ENCODE measurements at places on chromosomes 5 and 9.

- DNase-seq: no peak
Measured at GRCh38 chr5:122187426-122187825, 58.1 kb downstream of the ZNF474 start.

DNA sequence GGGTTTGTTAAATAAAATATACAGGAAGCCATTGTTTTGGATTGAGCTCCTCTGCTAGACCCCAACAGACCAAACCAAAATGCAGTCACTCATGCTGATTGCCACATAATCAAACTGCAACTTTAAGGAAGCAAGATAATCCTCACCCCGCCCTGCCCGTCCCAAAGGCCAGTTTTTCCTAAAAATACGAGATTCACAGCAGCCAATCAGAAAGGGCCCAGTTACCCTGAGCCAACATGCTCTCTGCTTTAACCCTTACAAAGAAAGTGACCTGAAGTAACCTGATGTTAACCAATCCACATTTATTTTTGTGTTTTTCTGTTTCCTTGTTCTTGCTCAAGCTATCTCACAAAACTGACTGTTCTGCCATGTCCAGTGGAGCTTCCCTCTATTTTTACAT, 21.5 kb upstream of the RNF20 start:
- DNase-seq: no peak

DNA sequence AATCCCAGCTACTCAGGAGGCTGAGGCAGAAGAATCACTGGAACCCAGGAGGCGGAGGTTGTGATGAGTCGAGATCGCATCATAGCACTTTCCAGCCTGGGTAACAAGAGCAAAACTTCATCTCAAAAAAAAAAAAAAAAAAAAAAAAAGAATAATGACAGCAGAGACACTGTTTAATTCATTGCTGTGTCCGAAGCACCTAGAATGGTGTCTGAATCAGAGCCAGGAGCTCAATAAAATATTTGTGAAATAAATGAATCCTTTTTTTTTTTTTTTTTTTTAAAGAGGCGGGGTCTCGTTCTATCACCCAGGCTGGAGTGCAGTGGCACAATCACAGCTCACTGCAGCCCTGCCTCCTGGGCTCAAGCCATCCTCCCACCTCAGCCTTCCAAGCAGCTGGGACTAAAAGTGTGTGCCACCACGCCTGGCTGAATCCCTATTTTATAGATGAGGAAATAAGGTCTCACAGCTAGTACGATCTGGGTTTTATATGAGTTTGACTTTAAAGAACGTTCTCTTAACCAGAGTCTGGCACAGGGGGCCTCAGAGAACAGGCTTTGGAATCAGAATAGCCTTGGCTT, 47.8 kb downstream of the THOC3 start:
- no peak for DNase-seq

DNA sequence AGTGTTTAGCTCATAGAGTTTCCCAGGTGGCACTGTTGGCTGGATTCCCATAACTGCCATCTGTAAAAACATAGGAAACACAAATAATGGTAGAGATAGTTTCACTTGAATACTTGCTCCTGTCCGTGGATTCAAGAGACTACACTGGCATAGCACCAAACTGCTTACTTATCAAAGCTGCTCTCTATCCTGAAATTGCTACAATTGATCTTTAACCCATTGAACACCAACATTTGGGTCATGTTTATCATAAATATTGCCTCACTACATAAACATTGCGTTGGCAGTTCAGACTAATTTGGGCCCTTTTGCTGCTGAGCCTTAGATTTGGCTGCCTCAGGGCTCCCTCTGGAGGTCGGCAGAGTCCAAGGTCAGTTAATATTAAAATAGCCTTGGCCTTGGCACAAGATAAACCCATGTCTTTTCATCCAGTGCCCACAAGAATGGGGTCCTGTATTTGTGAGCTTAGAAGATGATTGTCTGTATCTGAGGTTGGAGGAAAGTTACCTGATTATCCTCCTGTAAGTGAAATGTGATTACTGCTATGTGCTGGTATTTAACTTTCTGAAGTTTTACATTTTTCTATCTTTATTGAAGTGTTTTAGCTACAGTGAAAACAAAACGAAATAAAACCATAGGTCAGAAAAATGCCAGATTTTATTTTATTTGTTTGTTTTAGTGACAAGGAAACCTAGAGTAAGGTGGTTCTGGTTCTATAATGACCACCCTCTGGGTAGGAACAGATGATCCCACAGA, 4.0 kb upstream of the RANBP3L start:
- DNase-seq: no peak

DNA sequence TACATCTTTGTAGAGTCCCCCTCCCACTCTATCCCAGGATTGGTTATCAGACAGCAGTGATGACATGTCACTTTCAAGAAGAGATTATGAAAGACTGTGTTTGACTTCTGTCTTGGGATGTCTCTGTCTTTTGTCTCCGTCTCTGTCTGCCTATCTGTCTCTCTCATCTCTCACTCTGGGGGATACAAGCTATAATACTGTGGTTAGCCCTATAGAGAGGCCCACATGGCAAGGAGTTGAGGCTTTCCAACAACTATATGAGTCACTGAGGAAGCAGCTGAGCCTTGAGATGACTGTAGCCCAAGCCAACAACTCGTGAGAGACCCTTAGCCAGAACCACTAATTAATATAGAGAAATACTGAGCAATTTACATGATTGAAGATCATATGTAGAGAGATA, 284.8 kb downstream of the PDE4D start:
- no peak for DNase-seq

- no peak for DNase-seq
Measured at GRCh38 chr5:54397420-54397819, 58.1 kb upstream of the HSPB3 start.

DNA sequence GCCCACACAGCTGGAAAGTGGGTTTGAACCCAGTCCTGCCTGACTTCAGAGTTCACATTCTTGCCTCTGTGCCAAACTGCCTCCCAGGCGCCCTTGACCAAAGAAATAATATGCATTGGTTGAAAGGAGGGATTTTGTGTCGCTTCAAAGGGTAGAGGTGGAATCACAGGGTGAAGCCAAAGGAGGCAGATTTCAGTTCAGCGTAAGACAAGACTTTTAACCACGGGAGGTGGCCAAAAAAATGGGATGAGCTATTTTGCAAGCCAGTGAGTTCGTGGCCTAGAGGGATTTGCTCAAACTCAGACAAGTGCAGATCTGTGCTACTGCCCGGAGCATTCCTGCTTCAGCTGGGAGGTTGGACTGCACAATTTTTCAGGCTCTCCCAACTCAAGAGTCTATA, 57.6 kb upstream of the RANBP3L start:
- DNase-seq: no peak

GRCh38 chr5:157721159-157721558, 10.1 kb upstream of the THG1L start:
- no peak for DNase-seq

GRCh38 chr9:133474215-133474614, 4.7 kb downstream of the SLC2A6 start:
- DNase-seq: no peak

GRCh38 chr9:126667190-126668055, 53.7 kb downstream of the LMX1B start:
- DNase-seq: no peak

DNA sequence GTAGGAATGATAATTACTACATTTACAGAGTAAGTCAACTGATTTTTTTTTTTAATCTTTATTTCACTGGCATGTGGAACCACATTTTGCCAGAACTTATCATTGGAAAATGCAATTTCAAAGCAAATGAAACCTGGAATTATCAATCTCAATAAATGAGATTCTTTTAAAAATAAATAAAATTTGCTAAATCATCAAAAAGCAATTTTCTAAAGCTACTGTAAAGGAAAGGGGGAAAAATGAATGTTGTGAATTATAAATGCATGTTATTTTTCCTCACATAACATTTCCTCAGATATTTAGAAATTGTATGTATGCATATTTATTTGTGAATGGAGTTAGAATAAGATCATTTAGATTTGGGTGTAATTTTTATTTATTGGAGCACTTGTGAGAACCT, 89.9 kb upstream of the GRHPR start:
- no peak for DNase-seq

DNA sequence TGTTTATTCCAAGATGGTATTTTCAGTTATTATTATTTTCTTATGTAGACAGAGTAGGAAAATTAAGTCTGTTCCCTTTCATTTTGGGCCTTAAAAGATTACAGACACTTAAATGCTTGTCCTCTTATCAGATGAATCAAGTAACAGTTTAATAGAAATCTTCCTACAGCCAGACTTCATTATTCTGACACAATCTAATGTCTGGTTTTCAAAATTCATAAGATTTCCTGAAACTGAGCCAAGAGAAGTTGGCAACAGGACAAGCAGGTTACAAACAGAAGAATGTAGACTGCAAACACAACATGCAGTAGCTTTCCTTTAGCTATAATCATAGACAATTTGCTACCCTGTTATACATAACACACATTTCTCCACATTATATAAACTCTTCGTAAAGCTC, 130.5 kb downstream of the FBXL17 start:
- no peak for DNase-seq

DNA sequence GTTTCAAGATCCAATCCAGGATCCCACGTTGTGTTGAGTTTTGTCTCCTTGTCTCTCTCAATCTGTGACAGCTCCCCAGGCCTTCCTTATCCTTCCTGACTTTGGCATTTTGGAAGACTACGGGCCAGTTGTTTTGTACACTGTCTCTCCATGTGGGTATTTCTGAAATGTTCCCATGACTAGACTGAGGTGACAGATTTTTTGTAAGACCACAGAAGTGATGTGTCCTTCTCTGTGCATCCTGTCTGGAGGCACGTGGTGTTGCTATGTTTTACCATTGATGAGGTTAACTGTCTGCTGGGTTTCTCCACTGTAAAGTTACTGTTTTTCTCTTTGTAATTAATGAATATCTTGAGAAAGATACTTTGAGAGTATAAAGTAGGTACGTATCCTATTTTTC, 15.7 kb upstream of the PDZD2 start:
- no peak for DNase-seq

GRCh38 chr5:156909180-156909579, 53.8 kb downstream of the TIMD4 start:
- DNase-seq: no peak

DNA sequence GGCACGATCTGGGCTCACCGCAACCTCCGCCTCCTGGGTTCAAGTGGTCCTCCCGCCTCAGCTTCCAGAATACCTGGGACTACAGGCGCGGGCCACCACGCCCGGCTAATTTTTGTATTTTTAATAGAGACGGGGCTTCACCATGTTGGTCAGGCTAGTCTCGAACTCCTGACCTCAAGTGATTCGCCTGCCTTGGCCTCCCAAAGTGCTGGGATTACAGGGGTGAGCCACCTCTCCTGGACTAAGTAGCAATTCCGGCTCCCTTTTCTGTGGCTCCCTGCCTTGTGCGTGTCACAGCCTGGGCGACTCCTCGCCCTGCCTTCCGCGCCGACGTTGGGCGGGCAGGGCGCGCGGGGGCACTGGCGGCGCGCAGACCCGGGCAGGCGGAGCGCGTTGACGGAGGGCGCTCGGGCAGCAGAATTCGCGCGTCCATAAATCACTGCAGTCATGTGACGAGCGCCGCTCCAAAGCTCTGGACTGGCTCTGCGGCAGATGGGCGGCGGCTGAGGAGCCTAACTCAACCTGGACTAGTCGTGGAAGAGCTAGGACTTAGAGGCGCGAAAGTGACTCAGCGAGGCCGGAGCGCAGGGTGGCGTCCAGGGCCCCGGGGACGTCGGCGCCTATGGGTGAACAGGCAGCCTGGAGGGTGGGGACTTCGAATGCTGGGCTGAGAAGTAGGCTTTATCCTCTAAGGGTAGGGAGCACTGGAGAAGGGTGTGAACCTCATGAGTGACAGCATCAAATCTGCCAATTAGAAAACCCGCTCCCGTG, 1.4 kb upstream of the CIZ1 start:
- no peak for DNase-seq

GRCh38 chr5:163626904-163627434, 121.5 kb downstream of the MAT2B start:
- no peak for DNase-seq

DNA sequence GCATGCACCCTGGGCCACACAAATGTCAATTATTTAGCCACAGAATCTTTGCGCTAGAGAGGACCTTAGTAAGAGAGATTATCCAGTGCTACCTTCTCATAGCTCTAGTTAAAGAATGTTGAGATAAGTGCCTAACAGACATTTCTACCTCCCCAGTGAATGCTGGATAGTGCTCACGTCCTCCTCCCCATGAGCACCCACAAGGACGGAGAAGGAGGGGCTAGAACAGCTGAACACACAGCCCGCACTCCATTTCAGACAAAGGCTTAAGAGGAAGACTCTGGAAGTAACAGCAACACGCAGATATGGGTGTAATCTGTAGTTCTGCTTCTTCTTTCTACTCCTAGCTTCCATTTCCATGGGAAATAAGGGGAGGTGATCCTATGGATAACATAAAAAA, 120.5 kb downstream of the FEM1C start:
- DNase-seq: no peak

GRCh38 chr5:1641041-1641440, 117.3 kb upstream of the LPCAT1 start:
- no peak for DNase-seq

DNA sequence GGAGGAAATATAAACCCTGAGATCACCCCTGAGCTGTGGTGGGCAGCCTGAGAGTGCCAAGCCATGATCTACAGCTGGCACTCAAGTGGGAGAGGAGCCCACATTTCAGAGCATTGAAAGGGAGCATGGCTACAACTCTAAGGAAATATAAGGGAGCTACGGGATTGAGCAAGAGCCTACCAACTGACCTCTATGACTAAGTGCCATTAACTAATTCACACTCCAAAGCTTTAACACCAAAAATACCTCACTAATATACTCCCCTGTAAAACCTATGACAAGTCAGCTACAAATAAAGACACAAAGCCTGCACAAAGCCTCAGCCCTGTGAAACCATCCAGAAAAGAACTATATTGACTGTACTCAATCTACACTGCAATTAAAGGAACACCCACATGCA, 286.8 kb upstream of the RPS23 start:
- DNase-seq: no peak

- no peak for DNase-seq
Measured at GRCh38 chr5:45862763-45863162, 166.6 kb upstream of the HCN1 start.

DNA sequence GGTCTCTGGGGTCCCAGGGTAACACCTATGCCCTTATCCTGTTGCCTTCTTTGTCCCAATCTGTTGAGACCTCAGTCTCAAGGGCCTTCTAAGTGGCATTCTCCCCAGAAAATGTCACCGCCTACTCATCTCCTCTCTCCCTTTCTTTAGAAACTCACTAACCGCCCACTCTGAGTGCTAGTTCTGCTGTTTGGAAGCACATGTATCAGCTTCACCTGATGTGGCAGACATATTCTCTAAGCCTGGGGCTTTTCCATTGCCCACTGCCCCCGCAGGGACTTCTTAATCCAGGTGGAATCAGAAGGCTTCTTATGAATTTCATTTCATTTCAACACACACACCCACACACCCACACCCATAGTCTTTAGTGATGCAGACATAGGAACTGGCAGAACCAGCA, 165.1 kb downstream of the ASTN2 start:
- DNase-seq: no peak

- DNase-seq: no peak
Measured at GRCh38 chr9:18208166-18209059, 265.5 kb upstream of the ADAMTSL1 start.

GRCh38 chr9:106886111-106887046, 23.4 kb downstream of the ZNF462 start:
- DNase-seq: no peak

GRCh38 chr5:76622076-76622475, 1.1 kb downstream of the F2RL2 start:
- DNase-seq: no peak

GRCh38 chr5:122154910-122155309, 25.6 kb downstream of the ZNF474 start:
- no peak for DNase-seq

- no peak for DNase-seq
Measured at GRCh38 chr9:128078504-128079434, 10.7 kb downstream of the SLC25A25 start.

All from naive thymus-derived CD8-positive, alpha-beta T cell (primary cell).